ENCODE measurements at places on chromosomes 12 and 14.

DNA sequence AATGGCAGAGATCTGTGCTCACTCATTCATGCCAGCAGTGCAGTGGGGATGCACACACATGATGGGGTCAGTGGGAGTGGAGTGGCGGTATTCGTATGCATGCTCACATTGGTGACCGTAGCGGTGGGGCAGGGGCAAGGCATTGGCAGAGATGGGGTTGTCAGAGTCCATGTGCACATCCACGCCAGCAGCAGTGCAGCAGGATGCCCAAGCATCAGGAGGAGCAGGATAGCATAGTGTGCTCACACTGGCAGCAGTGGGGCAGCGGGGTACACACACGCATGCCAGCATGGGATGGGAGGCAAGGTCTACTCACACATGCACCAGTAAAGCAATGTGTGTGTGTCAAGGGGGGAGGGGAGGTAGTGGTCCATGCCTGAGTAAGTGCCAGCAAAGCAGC, 89.4 kb upstream of the GARIN6 start:
- DNase-seq = no peak

GRCh38 chr12:104578453-104578852, 121.7 kb downstream of the CHST11 start:
- DNase-seq = no peak

DNA sequence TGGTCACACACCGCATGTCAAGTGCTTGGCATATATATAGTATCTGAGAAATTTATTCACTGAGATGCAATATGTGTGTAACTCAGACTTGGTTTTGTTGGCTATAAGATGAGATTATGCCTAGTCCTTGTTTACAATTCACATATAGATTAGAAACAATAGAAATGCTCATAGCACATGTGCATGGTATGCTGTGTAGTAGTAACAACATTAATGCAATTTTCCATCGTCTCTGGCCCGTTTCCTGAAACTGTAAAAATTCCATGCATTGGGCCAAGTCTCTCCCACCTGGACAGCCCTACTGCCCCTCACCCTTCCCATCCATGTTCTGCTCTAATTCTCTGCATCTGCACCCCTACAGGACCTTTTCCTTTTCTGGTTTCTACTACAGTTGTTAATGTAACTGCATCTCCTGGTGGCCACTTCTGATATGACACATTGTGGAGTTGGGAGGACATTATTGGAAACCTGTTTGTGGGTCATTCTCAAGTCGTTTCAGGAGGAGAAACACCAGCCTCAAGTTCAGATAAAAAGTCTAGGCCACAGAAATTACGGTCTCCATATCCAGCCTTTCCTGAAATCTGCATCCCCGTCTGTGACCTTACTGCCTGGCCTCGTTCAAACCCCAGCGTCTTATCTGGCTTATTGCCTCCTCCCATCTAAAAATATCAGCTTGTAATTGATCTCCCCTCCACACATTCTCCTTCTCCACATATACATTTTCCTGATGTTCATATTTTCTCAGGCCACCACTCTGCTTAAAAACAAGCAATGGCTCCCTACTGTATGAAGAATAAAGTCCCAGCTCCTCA, 37.5 kb downstream of the EMP1 start:
- peak; percentile 19 for DNase-seq

DNA sequence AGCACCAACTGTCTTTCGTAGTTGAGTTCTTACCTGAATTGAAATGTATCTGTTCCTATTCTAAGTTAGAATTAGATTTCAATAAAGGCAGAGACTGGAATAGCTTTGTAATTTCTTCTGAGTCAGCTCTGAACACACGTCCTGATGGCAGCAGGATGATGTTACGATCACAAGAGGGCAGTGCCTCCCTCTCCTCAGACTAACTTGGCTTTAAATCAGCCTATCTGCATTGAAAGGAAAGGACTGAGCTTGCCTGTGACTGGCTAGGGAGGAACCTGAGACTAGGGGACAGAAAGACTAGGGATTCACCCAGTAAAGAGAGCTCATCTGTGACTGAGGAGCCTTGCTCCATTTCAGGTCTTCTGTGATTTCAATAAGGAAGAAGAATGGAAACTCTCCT, 323.7 kb upstream of the OR4E1 start:
- DNase-seq = peak; percentile 56

DNA sequence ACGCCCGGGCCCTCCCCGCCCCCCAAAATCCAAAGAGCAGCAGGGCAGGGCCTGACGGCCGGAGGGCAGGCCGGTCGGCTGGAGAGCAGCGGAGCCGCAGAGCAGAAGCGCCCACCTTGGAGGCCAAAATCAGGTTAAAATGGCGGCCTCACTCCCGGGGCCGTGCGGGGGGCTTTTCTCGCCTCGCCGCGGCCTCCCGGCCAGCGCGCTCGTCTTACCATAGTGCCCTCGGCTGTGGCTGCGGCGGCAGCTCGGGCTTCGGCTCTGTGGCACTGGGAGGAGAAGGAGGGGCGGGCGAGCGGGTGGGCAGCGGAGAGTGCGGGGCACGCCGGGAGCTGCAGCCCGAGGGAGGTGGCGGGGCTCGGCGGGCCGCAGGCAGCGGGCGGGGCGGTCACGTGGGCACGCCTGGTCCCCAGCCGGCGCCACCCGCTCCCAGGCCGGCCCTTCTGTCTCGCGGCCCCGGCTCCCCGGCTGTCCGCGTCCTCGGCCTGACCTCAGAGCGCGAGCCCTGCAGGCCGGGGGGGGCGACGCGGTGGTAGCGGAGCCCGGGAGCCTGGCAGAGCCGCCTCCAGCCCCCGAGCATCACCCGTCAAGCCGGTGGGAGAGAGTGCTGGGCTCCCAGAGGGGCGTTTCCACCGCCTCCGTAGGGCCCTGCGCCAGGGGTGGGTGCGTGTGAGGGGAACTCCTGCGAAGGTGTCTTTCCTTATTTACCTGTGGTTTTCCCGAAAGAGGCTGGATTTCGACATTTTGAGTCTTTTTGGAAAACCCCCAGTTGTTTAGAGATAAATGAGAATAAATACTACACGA, at the start of gene CFL2:
TSS of gene CFL2 (minus strand) at position 274 of the 807 bp plus-strand sequence. CDS start at position 221, 53 bp downstream.
- peak; percentile 66 for DNase-seq

- DNase-seq = no peak
Measured at GRCh38 chr12:638953-639557, 24.2 kb downstream of the NINJ2 start.

DNA sequence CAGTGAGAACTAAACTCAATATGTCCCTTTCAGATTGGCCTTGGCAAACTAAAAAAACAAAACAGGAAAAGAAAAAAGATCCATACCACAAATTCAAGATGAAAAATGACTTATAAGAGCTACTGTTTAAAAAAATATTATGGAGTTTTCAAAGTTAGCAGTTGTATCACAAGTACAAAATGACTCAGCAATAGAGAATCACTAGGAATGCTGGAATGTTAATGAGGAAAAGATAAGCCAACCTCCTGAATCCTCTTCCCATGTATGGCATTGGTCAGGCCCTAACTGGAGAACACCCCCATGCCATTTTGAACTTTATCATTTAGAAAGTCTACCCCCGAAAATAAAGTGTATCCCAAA, 62.2 kb downstream of the PPP1R36 start:
- no peak for DNase-seq

DNA sequence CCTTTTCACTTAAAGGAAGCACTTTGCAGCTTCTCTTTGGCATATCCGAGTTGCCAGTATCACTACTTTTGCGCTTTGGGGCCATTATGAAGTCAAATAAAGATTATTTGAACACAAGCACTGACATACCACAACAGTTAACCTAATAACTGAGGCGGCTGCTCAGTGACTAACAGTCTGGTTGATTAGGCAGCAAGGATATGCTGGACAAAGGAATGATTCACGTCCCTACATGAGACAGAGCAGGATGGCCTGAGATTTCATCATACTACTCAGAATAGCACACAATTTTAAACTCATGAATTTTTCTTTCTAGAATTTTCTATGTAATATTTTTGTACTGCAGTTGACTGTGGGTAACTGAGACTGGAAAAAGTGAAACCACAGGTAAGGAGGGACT, 56.9 kb upstream of the E2F7 start:
- DNase-seq = no peak

DNA sequence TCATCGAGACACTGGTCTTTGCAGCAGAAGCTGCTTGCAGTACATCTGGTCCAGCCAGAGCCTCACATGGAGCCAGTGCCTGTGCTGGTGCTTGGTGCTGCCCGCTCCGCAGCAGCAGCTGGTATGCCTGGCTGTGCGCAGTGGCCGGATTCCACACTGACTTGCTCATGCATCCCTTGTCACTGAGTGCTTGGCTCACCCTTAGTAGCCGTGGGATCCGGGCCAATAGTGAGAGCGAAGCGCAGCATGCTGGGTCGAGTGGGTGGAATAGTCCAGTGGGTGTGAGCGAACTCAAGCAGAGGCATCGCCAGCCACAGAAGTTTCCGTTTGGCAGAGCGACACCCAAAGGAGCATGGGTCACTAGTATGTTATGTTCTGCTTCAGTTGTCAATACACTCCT, 10.1 kb upstream of the FBXO33 start:
- DNase-seq = no peak

DNA sequence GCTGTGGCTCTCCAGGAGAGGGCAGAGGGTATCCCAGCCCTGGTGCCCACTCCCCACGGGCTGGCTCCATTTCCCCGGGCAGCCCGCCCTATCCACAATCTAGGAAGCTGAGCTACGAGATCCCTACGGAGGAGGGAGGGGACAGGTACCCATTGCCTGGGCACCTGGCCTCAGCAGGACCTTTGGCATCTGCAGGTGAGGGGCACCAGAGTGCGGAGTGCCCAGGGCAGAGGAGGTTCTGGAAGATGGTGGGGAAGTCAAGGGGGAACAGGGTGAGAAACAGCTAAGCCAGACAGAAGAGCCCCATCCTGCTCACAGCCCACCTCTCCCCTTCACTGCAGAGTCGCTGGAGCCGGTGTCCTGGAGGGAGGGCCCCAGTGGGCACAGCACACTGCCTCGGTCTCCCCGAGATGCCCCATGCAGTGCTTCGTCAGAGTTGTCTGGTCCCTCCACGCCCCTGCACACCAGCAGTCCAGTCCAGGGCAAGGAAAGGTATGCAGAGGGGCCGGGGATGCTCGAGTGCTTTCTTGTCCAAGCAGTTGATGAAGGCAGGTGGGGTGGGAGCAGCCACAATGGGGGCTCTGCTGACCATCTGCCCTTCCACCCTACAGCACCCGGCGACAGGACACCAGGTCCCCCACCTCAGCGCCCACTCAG, 10.3 kb downstream of the TNS2 start:
- DNase-seq = no peak

GRCh38 chr12:49779581-49779980, 38.2 kb downstream of the TMBIM6 start:
- no peak for DNase-seq

- DNase-seq = no peak
Measured at GRCh38 chr14:53519137-53519536, 366.0 kb upstream of the DDHD1 start.

Data from stimulated activated naive CD8-positive, alpha-beta T cell treated with anti-CD3 and anti-CD28 coated beads, Interleukin-15, amount 100 ng/mL, for 72 hours (primary cell).